ENCODE measurements at places on chromosomes 16 and 17.

- H3K27ac ChIP-seq, result no peak overlapping the region
- H3K4me3 ChIP-seq, result no peak overlapping the region
- H3K4me1 ChIP-seq, result no peaks in the 10 kb centered on the region
- H3K27me3 ChIP-seq, result no peaks in the 10 kb centered on the region
These were observed 26.4 kb upstream of the KSR1 start for GRCh38 chr17:27429666-27430382.

DNA sequence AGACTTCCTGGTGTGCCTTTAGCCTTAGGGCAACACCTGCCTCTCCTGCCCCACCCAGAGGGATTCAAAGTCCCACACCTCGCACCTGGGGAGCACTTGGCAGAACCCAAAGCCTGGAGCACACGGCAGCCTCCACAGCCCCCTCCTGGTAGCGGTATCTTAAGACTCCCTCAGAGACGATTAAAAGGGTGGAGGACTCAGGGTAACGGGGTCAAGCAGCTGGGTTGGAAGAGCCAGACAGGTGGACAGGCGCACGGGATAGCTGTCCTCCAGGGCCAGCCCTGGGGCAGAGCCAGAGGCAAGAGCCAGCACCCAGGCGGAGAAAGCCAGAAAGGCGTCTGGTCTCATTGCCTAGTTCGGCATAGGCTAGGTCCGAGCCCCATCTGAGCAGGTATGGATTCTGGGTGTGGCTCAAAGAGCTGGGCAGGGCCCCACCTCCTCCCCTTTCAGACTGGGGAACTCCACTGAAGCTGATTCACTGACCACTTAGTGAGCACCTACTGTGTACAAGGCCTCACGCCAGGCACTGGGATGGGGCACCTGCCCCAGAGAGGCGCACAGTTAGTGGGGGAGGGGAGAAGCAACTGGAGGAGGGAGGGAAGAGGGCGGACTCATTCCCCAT is 55.0 kb upstream of the MEAK7 start:
- H3K27ac ChIP-seq, result no peak overlapping the region
- no peaks in the 10 kb centered on the region for H3K27me3 ChIP-seq
- H3K4me3 ChIP-seq, result no peak overlapping the region
- H3K4me1 ChIP-seq, result peaks cover 4% of the 10 kb centered on the region
- DNase-seq, result no peak

DNA sequence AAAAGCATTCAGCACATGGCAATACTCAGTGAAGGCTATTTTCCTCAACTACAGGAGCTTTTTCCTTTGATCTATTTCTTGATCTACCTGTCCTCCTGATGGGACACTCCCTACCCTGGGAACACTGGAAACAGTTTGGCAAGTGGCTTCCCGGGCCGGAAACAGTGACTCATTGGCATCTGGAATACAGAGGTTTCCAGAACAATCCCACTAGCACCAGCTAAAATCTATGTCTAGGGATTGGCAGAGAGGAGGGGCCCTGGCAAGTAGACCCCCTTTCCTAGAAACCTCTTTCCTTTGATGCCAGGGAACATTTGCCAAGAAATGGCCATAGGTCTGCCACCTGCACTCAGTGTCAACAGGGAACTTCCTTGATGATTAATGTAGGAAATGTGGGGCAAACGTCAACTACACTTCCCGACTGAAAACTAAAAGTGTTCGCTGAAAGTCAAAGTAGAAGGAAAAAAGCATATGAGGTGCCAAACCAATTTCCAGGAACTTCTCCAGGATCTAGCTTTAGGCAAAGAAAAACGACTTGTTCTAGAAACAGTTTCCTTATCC is 30.4 kb upstream of the FBXW10B start:
- H3K4me3 ChIP-seq, result no peak overlapping the region
- H3K36me3 ChIP-seq, result no peaks in the 10 kb centered on the region
- no peak for DNase-seq

GRCh38 chr16:72832621-72833248 is 215.2 kb downstream of the ZFHX3 start:
- no peak overlapping the region for H3K4me3 ChIP-seq
- H3K36me3 ChIP-seq, result no peaks in the 10 kb centered on the region
- no peaks in the 10 kb centered on the region for H3K4me1 ChIP-seq
- H3K27me3 ChIP-seq, result peaks cover 5% of the 10 kb centered on the region
- DNase-seq, result peak; percentile 44
- H3K27ac ChIP-seq, result no peak overlapping the region

GRCh38 chr16:74756203-74756602 is 18.4 kb downstream of the FA2H start:
- H3K36me3 ChIP-seq, result peaks cover 2% of the 10 kb centered on the region
- H3K27ac ChIP-seq, result no peak overlapping the region
- H3K4me3 ChIP-seq, result no peak overlapping the region
- peaks cover 36% of the 10 kb centered on the region for H3K27me3 ChIP-seq
- DNase-seq, result no peak
- H3K4me1 ChIP-seq, result no peaks in the 10 kb centered on the region

DNA sequence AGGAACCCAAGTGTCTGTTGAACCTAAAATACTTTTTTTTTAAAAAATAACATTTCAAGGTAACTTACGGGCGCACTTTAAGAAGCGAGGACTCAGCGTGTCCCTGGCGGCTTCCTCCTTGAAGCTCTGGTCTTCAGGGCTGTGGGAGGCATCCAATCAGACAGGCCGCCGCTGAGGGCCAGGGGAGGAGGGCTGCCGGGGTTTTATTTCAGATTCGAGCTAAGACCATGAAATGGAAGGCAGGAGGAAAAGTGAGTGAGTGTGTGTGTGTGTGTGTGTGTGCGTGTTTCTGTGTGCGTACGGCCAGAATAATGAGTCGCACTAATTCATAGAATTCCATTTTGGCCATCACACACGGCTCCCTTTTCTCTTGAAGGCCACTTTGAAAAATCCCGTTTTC is 41.1 kb downstream of the C16orf78 start:
- H3K36me3 ChIP-seq, result no peaks in the 10 kb centered on the region
- no peak overlapping the region for H3K4me3 ChIP-seq
- no peak for DNase-seq
- no peaks in the 10 kb centered on the region for H3K27me3 ChIP-seq
- H3K27ac ChIP-seq, result no peak overlapping the region
- peaks cover 5% of the 10 kb centered on the region for H3K4me1 ChIP-seq

- DNase-seq, result no peak
- H3K27me3 ChIP-seq, result no peaks in the 10 kb centered on the region
- peaks cover 43% of the 10 kb centered on the region for H3K4me1 ChIP-seq
- H3K4me3 ChIP-seq, result no peak overlapping the region
- peaks cover 35% of the 10 kb centered on the region for H3K36me3 ChIP-seq
These were observed 10.4 kb downstream of the HS3ST3B1 start for GRCh38 chr17:14311186-14311705.

DNA sequence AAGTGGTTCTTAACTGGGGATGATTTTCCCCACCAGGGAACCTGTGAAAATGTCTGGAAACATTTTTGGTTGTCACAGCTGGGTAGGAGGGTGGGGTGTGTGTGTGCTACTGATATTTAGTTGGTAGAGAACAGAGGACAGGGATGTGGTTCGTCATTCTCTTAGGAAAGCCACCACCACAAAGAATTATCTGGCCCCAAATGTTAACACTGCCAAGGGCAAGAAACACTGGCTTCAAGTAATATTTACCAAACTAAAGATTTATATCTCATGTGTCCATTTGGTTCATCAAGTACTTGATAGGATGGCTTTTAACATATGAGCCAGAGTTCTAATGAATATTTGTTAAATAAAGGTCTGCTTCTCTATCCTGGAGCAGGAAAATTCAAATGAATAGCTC is 19.5 kb downstream of the MPHOSPH6 start:
- no peak overlapping the region for H3K4me3 ChIP-seq
- no peak for DNase-seq

DNA sequence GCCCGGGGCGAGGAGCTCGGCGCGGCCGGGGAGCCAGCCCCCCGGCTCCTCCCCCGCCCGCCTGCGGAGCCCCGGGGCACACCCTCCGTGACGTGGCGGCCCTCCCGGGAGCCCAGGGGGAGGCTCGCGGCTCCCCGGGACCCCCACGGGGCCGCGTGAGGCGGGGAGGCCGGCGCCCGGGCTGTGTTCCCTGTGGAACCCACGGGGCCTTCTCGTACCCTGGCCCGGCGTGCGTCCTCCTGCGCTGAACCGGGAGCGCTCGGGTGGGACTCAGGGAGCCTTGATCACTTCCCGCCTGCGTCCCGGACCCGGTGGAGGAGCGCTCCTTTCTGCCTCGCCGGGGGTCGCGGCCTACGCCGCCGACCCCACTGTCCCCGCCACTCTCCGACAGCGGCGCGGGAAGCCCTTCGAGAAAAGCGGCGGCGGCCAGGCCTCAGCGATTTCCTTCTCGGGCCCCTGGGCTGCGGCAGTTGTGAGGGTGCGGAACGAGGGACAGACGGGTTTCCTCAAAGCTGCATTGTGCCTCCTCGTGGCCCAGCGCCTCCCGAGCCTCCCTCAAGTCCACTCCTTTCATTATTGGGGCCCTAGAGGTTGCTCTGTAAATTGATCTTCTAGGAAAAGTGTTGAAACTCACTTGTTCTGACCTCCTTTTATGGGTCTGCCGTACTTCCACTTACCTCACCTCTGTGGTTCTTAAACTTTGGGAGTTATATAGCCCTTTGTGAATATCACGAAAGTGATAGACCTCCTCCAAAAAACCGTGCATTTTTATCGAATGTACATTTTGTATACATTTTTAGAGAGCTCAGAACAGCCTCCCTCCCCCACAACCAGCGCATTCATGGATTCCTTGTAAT is 597 bp downstream of the LIG3 start:
- DNase-seq, result peak; percentile 66
- H3K27me3 ChIP-seq, result no peaks in the 10 kb centered on the region
- peak overlapping the region; percentile 96 for H3K4me3 ChIP-seq
- peaks cover 42% of the 10 kb centered on the region for H3K4me1 ChIP-seq
- peak overlapping the region; percentile 97 for H3K27ac ChIP-seq

GRCh38 chr17:63335831-63336230 is 110.3 kb downstream of the CYB561 start:
- H3K4me1 ChIP-seq, result no peaks in the 10 kb centered on the region
- peaks cover 3% of the 10 kb centered on the region for H3K36me3 ChIP-seq
- DNase-seq, result no peak
- H3K27me3 ChIP-seq, result no peaks in the 10 kb centered on the region
- no peak overlapping the region for H3K27ac ChIP-seq

- H3K36me3 ChIP-seq, result no peaks in the 10 kb centered on the region
- no peak for DNase-seq
- H3K4me3 ChIP-seq, result no peak overlapping the region
- H3K27me3 ChIP-seq, result no peaks in the 10 kb centered on the region
- no peak overlapping the region for H3K27ac ChIP-seq
These were observed 150.1 kb downstream of the RBFOX1 start for GRCh38 chr16:7482596-7483290.

GRCh38 chr16:54356391-54356790 is 69.8 kb upstream of the IRX3 start:
- H3K27ac ChIP-seq, result no peak overlapping the region
- H3K36me3 ChIP-seq, result no peaks in the 10 kb centered on the region
- H3K4me3 ChIP-seq, result no peak overlapping the region
- H3K4me1 ChIP-seq, result no peaks in the 10 kb centered on the region

- H3K4me3 ChIP-seq, result no peak overlapping the region
- H3K27ac ChIP-seq, result no peak overlapping the region
- DNase-seq, result no peak
- no peaks in the 10 kb centered on the region for H3K36me3 ChIP-seq
These were observed 157.5 kb upstream of the CDC42EP4 start for GRCh38 chr17:73469311-73469710.

DNA sequence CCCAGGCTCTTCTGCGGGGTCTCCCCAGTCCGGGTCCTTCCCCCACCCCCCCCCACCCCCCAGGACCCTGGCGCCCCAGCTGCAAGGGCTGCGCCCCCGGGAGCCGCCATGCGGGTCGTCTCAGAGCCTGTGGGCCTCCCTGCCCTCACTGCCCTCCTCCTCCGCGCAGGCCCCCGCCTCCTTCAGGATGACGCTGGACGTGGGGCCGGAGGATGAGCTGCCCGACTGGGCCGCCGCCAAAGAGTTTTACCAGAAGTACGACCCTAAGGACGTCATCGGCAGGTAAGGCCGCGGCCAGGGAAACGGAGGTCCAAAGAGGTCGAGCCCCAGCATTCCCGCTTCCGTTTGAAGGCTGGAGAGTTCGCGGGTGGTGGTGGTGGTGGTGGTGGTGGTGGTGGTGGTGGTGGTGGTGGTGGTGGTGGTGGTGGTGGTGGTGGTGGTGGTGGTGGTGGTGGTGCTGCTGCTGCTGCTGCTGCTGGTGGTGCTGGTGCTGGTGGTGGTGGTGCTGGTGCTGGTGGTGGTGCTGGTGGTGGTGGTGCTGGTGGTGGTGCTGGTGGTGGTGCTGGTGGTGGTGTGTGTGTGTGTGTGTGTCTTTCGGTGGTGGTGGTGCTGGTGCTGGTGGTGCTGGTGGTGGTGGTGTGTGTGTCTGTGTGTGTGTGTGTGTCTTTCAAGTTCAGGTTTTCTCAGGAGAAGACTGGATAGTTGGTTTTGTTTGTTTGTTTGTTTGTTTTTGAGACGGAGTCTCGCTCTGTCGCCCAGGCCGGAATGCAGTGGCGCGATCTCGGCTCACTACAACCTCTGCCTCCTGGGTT is 615 bp downstream of the PHKG2 start:
- H3K27me3 ChIP-seq, result no peaks in the 10 kb centered on the region
- H3K4me3 ChIP-seq, result peak overlapping the region; percentile 95
- H3K27ac ChIP-seq, result peak overlapping the region; percentile 72
- DNase-seq, result peak; percentile 25
- peaks cover 24% of the 10 kb centered on the region for H3K4me1 ChIP-seq

- H3K4me3 ChIP-seq, result no peak overlapping the region
- no peak overlapping the region for H3K27ac ChIP-seq
- peaks cover 49% of the 10 kb centered on the region for H3K27me3 ChIP-seq
- DNase-seq, result no peak
These were observed 1.4 kb downstream of the CACNG5 start for GRCh38 chr17:66836063-66837005.

DNA sequence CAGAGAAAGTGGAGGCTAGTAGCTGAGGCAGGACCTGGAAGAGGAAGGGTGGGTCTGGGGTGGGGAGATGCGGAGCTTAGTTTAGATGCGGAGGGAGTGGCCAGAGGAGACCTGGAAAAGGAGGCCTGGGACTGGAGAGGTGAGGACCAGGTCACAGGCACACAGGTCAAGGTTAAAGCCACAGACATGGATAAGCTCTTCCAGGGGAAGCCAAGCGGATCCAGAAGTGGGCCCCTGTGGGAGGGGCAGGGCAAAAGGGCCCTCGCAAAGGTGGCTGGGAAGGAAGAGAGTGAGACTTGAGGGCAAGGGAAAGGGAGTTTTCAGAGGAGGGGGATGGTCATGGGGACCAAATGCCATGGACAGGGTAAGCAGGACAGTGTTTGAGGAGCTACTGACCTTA is 13.9 kb upstream of the MLLT6 start:
- H3K36me3 ChIP-seq, result no peaks in the 10 kb centered on the region
- DNase-seq, result no peak
- no peaks in the 10 kb centered on the region for H3K4me1 ChIP-seq
- no peak overlapping the region for H3K27ac ChIP-seq
- H3K4me3 ChIP-seq, result no peak overlapping the region

- H3K27me3 ChIP-seq, result peaks cover 64% of the 10 kb centered on the region
- H3K27ac ChIP-seq, result no peak overlapping the region
- H3K4me1 ChIP-seq, result no peaks in the 10 kb centered on the region
- H3K36me3 ChIP-seq, result peaks cover 4% of the 10 kb centered on the region
These were observed 102.2 kb downstream of the ABCA8 start for GRCh38 chr17:68853036-68853435.

All from effector memory CD8-positive, alpha-beta T cell (primary cell).